ENCODE measurements at places on chromosomes 11 and 22.

DNA sequence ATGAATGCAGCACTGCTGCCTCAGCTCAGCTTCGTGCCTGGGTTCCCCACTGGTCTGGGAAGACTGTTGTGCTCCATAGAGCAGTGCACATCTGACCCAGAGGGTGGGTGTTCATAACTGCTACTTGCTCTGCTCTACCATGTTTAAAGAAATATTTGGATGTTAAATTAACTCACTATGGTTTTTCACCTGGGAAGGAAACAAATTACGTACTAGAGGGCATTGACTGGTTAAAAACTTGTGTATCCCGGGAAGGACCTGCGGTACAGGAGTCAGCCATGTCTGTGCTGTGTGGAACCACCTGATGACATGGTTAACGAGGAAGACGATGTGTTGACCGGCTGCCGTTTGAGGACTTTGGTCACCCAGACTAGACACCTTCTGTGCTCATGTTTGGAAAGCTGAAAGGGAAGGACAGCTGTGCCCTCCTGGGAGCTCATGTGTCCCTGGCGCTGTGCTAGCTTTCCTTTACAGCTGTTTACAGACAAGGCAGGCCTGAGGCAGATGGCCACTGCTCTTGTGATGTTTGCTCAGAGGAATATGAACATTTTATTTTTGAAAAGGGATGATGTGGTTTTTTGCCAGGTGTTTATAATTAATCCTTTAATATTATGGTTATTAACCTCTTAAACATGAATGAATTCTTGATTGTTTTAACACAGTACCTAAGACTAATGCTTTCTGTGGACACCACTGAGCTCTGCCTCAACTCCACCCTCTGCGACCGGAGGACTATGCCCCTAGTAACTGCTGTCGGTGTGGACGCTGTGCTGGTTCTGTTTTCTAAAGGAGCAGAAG lies 14.3 kb upstream of the AIFM3 start:
- DNase-seq, result no peak

DNA sequence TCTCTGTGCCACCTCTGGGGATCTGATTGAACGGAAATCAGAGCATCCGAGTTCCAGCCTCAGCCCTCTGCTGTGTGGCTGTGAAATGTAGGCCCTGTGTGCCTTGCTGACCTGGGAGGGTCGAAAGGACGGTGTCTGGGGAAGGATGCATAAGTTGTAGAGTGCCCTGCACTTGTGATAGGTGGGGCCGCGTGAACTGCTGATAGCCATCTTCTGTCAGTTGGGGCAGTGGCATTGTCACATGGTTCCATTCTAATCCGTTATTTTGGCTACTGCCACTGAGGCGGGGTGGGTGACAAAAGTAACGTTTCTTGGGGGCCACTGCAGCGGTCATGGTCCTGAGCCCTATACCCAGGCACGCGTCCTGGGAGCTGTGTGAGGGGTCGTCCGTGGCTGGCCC lies 63.4 kb downstream of the LRP5 start:
- DNase-seq, result no peak

DNA sequence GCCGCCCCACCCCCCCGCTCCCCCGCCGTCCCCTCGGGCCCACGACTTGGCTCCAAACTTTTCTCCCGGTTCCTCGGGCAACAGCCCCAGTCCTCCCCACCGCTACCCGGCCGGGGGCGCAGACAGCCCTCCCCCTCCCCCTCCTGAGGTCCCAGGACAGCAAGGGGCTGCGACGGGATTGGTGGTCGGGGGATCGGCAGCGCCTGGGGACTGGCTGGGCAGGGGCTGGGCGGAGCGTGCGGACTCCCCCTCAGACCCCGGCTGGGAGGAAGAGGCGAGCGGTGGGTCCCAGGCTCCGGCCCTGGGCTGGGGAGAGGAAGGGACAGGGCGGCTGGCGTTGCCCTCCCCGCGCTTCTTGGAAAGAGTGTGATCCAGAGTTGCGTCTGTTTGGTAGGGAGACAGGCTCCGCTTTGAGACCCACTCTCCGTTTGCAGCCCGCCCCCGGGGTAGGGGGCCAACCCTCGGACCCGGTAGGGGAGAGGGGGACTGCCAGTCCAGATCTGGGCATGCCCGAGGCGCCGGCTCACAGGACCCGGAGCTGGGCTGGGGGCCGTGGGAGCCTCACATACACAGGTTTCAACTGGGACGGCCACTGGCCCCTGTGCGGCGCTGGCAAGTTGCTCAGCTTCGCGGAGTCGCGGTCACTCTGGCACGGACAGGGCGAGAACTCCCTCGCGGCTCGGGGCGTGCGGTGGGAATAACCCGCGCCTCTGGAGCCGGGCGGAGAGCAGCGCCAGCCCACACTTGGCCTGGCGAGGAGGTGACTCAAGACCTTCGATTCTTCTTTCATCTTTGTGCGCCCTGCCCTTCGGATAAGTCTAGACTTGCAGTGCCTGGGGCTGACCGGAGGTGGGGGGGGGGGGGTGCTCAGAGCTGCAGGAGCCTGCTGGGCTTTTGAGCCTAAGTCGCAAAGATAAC lies 999 bp downstream of the TSKU start:
- no peak for DNase-seq

- no peak for DNase-seq
Observed at GRCh38 chr22:44698531-44699421, 3.2 kb upstream of the PRR5 start.

- DNase-seq, result no peak
Observed at GRCh38 chr11:125312391-125312790, 147.8 kb downstream of the PKNOX2 start.

DNA sequence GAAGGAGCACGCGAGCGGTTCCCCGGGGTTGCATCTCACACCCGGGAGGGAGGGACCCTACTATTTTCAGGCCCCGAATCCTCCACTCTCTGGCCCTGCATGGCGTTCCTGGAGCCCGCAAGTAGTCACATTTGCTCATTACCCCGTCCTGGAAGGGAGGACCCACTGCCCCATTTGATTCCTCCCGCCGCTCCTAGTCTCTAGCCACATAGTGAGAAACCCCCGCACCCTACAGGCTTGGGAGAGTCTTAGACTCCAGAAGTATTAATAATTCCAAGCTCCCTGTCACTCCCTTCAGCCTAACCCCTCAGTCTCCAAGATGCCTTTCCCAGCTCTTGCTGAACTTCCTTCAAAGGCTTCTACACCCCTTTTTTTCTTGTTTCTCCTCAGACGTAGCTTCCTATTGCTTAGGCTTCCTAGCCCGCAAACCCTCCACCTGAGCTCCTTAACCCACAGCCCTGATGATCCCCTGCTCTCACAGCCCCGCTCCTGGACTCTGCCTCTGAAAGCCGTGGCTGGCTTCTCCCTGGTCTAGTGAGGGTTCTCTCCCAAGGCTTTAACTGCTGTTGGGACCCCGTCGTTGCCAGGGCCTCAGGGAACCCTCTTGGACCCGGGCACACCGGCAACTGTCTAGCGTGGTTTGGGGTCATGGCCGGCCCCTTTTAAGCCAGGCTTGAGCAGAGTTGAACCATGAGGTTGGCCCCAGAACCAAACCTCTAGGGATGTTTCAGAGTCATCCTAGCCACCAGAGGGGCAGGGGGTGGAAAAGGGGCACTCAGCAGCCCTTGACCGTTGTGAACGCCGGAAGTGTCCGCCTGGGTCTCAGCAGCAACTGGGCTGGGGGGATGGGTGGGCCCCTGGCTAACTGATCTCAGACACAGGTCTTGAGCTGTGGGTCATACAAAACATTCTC lies 862 bp downstream of the GGA1 start:
- no peak for DNase-seq

DNA sequence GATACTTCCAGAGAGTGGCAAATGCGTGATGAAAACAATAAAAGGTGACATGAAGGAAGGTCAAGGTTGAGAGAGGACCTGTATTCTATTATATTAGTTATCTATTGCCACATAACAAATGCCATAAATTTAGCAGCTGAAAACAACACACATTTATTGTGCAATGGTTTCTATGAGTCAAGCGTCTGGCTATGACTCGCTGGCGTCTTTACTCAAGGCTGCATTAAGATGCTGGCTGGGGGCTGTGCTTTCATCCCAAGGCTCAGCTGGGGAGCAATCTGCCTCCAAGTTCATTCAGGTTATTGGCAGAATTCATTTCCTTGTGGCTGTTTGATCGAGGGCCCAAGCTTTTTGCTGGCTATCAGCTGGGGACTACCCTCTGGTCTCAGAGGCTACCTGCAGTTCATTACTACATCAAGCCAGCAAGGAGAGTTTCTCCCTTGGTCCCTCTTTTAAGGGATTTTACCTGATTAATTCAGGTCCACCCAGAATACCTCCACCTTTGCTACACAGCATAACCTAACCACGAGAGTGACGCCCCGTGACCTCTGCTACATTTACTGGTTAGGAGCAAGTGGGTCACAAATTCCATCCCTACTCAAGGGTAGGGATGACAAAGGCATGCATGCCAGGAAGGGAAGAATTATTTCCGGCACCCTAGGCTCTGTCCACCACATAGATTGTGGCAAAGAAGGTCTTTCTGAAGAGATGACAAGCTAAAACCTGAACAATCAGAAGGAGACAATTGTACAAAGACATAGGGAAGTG lies 549.1 kb downstream of the MN1 start:
- DNase-seq, result no peak

- DNase-seq, result no peak
Observed at GRCh38 chr11:125470355-125470754, 25.7 kb downstream of the FEZ1 start.

DNA sequence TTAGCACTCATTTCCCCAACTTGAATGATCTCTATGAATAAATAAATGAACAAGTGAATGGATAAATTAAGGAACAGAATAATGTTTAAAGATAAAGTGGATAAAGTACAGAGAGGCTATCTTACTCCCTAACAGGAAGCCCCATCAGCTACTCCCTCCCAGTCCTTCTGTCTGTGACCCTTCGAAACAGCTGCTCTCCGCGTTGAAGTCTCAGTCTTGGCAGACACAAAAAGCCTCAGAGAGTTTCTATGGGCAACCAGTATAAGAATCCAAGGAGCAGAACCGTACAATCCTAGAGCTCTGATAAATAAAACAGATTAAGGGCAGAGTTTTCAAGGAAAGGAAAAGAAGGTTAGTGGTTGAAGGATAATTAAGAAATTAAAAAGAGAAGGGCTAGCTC lies 35.0 kb downstream of the GUCY1A2 start:
- DNase-seq, result no peak

GRCh38 chr11:24622262-24622661 lies 125.4 kb downstream of the LUZP2 start:
- no peak for DNase-seq

DNA sequence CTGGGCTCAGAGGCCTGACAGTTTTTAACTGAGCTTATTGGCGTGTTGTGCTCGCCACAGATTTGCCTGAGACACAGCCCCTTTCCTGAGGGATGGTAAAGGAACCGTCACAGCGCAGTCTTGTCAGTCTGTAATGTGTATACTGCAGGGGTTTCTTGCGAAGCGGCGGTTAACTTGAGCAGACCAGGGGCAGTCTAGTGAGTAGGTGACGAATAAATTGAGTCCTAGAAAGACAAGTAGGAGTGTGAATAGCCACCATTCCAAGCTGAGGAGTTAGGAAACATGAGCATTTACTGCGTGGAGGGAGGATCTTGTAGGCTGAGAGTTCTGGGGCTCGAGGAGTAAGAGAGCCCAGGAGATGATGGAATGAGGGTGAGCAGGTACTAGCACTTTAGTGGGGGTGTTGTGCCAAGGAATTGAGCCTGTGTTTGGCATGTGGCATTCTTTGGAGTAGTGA lies 1.4 kb downstream of the MED15 start:
- no peak for DNase-seq

- DNase-seq, result no peak
Observed at GRCh38 chr11:96122601-96123074, 198.7 kb upstream of the MTMR2 start.

DNA sequence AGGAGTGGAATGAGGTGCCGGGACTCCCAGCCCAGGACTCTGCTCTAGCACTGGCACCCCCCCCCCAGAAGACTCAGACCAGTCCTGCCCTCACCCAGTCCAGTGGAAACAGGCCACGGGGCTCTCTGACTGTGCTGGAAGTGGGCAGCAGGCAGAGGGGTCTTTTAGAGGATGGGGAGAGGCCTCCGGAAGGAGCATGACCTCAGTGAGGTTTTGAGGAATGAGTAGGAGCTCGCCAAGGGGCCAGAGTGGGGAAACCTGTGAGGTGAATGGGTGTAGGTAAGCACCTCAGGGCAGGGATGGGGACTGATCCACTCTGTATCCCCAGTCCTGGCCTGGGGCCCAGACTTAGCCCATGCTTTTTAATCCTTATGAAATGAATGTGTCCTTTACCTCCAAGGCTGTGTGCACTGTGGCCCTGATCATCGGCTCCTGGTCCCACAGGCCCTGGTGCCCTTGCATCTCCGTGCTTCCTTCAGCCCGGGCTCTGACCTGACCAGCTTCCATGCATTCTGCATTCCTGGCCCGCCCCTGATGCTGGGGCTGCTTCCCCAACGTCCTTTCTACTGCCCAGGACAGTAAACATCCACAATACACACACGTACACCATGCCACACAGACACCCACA lies 24.4 kb upstream of the RFPL3 start:
- DNase-seq, result no peak

- DNase-seq, result no peak
Observed at GRCh38 chr11:133974836-133975487, 18.2 kb upstream of the IGSF9B start.

- peak; percentile 56 for DNase-seq
Observed at GRCh38 chr22:23246982-23247766, 66.9 kb downstream of the BCR start.

GRCh38 chr22:17876306-17876831 lies 102.1 kb upstream of the BID start:
- DNase-seq, result no peak

GRCh38 chr22:46953968-46954765 lies 191.7 kb downstream of the TBC1D22A start:
- DNase-seq, result no peak

- DNase-seq, result no peak
Observed at GRCh38 chr11:58493676-58494075, 14.2 kb downstream of the OR5B21 start.

- no peak for DNase-seq
Observed at GRCh38 chr11:42555190-42555589, 756.6 kb upstream of the API5 start.

DNA sequence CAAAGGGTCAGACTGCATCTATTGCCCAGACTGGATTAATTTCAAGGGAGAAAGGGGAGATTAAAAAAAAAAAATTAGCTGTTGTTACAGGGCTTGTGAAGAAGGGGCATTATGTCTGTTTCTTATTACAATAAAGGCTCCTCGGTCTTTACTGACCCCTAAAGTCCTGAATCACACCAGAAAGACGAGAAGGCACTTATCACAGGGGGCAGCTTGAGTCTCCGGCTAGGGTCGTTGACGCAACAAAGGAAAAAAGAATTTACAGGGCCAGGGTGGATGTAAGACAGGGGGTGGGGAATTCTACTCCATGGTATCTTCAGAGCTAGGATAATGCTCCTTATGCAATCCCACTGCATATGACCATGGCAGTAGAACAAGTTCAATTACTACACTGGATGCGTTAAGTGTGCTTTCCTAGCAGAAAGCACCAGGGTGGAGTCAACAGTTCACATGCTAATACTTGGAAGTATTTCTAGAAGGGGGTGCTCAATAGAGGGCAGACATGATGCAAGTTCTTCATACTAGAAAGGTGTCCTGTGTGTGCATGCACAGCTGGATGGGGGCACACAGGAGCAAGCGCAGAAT lies 16.5 kb downstream of the DDX17 start:
- DNase-seq, result no peak

DNA sequence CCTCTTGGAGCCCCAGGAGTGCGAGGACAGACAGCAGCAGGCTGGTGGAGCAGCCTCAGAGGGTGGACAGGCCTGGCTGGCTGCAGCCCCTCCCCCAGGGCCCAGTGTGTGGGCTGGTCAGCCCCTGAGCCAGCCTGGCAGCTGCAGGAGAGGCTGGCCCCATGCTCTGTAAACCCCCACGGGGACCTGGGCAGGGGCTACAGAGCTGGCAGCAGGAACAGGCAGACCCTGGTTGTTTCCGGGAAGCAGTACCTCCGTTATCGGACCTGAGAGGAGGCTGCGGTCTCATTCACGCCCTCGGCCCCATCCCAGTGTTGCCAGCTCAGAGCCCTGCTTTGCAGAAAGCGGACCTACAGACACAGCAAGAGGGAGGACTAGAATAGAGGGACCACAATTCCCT lies 38.5 kb upstream of the COMT start:
- DNase-seq, result no peak
